ENCODE measurements at places on chromosomes 7 and 10. TPM values are rescaled to one million over a fixed set of nuclear protein-coding genes. Genes with fewer than 3 reads are reported as not detected.

GRCh38 chr7:727104-727805 is at the start of gene PRKAR1B:
Gene PRKAR1B (minus strand): TSS chr7:727281. CDS start chr7:711505, 15,776 bp downstream.
- no peaks in the 10 kb centered on the region for H3K27me3 ChIP-seq
- H3K27ac ChIP-seq = peak within 1 kb of the TSS; percentile 51
- H3K36me3 ChIP-seq = no peaks in the 10 kb centered on the region
- DNase-seq = peak; percentile 43
- peak within 1 kb of the TSS; percentile 75 for H3K4me3 ChIP-seq
- H3K4me1 ChIP-seq = peaks cover 28% of the 10 kb centered on the region

DNA sequence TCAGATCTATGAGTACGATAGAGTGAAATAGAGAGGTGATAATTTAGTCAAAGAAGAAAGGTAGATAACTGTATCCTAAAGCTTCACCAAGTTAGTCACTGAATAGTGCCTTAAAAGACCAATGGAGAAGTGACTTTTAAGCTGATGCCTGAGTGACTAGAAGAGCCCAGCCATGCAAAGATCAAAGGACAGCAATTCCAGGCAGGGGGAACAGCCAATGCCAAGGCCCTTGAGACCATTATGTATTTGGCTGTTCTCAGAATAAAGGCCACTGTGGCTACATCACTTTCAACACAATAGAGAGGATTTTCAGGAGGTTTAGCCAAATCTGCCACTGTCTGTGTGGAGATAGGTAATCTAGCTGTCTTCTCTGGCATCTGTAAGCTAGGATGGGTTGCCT is 17.8 kb downstream of the HDAC9 start:
- H3K4me1 ChIP-seq = no peaks in the 10 kb centered on the region
- no peaks in the 10 kb centered on the region for H3K36me3 ChIP-seq
- no peak overlapping the region for H3K27ac ChIP-seq
- H3K4me3 ChIP-seq = no peak overlapping the region
- H3K27me3 ChIP-seq = no peaks in the 10 kb centered on the region

DNA sequence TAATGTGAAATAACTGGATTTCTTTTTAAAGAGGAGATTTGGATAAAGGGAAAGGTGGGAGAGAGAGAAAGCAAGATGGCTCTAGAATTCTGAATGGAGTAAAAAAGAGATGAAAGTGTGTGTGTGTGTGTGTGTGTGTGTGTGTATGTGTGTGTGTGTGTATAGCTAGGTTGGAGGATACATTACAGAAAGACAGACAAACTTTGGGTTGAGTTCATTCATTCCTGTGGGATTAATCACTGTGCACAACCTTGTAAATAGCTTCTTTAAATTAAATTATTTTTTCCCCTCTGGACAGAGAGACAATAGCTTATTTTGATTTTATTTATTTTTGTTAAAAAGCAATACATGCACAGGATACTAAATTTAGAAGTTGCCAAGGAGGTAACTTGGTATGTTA is 7.5 kb downstream of the ASB4 start:
- no peaks in the 10 kb centered on the region for H3K36me3 ChIP-seq
- DNase-seq = no peak
- H3K27me3 ChIP-seq = no peaks in the 10 kb centered on the region
- no peaks in the 10 kb centered on the region for H3K4me1 ChIP-seq

DNA sequence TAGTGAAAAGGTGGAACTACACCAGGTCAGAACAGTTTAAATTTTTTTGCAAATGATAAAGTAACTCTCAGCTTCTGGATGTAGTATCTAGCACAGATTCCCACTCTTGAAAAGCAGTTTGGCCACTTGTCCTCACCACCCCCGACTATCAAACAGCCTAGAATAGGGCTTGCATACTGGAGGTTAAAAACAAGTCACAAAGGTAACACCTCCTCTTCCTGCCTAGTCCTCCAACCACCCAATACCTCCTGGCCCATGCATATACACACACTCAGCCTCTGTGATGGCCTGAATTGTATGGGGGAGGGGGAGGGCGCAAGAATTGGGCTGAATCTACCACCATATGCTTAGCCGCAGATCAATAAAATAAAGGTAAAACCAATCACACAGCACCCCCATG is 5.7 kb downstream of the SKAP2 start:
- peaks cover 2% of the 10 kb centered on the region for H3K4me1 ChIP-seq
- H3K27ac ChIP-seq = no peak overlapping the region
- DNase-seq = no peak
- H3K27me3 ChIP-seq = no peaks in the 10 kb centered on the region
- H3K4me3 ChIP-seq = no peak overlapping the region
- no peaks in the 10 kb centered on the region for H3K36me3 ChIP-seq

DNA sequence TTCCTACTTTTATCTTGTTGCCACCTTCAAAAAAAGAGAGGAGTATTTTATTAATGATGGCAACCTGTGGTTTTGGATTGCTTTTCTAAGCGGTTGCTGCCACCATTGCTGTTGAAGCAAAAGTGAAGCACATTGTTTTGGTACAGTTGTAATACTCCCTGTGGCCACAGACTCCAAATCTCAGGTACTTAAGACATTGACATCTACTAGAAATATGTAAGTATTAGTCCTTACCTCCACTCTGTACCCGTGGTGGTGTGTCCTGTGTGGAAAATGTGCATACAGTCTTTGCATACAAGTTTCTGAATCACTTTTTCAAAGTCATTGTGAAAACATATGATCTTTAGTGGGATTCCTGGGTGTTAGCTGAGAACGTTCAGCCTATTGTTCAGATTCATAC is 85.7 kb downstream of the ANLN start:
- H3K36me3 ChIP-seq = no peaks in the 10 kb centered on the region
- H3K27ac ChIP-seq = no peak overlapping the region
- H3K4me3 ChIP-seq = no peak overlapping the region
- no peak for DNase-seq
- H3K4me1 ChIP-seq = no peaks in the 10 kb centered on the region

The EGFR gene
- total RNA-seq = 18.2 TPM

GRCh38 chr7:55252386-55252785 is 112.8 kb upstream of the LANCL2 start:
- no peak for DNase-seq
- no peak overlapping the region for H3K4me3 ChIP-seq
- H3K27me3 ChIP-seq = no peaks in the 10 kb centered on the region
- no peak overlapping the region for H3K27ac ChIP-seq

The TMEM229A gene
- total RNA-seq = 51.0 TPM

The RADIL gene
- 24.3 TPM for total RNA-seq

The ASZ1 gene
- 18.1 TPM for total RNA-seq

GRCh38 chr10:24310104-24310503 is 101.2 kb downstream of the KIAA1217 start:
- no peak for DNase-seq
- no peak overlapping the region for H3K4me3 ChIP-seq
- no peaks in the 10 kb centered on the region for H3K27me3 ChIP-seq
- H3K4me1 ChIP-seq = peaks cover 18% of the 10 kb centered on the region
- H3K36me3 ChIP-seq = no peaks in the 10 kb centered on the region
- H3K27ac ChIP-seq = no peak overlapping the region

GRCh38 chr7:131007439-131008330 is 273.7 kb upstream of the KLF14 start:
- peaks cover 40% of the 10 kb centered on the region for H3K4me1 ChIP-seq
- H3K27ac ChIP-seq = peak overlapping the region; percentile 64
- DNase-seq = peak; percentile 84
- H3K27me3 ChIP-seq = no peaks in the 10 kb centered on the region
- no peak overlapping the region for H3K4me3 ChIP-seq
- no peaks in the 10 kb centered on the region for H3K36me3 ChIP-seq

The SLC26A5 gene
- total RNA-seq = 1.7 TPM

The C7orf33 gene
- 0.19 TPM for total RNA-seq

- H3K36me3 ChIP-seq = no peaks in the 10 kb centered on the region
- H3K27ac ChIP-seq = no peak overlapping the region
- H3K4me1 ChIP-seq = no peaks in the 10 kb centered on the region
Observed at GRCh38 chr7:22733761-22734160, 6.8 kb downstream of the IL6 start.

DNA sequence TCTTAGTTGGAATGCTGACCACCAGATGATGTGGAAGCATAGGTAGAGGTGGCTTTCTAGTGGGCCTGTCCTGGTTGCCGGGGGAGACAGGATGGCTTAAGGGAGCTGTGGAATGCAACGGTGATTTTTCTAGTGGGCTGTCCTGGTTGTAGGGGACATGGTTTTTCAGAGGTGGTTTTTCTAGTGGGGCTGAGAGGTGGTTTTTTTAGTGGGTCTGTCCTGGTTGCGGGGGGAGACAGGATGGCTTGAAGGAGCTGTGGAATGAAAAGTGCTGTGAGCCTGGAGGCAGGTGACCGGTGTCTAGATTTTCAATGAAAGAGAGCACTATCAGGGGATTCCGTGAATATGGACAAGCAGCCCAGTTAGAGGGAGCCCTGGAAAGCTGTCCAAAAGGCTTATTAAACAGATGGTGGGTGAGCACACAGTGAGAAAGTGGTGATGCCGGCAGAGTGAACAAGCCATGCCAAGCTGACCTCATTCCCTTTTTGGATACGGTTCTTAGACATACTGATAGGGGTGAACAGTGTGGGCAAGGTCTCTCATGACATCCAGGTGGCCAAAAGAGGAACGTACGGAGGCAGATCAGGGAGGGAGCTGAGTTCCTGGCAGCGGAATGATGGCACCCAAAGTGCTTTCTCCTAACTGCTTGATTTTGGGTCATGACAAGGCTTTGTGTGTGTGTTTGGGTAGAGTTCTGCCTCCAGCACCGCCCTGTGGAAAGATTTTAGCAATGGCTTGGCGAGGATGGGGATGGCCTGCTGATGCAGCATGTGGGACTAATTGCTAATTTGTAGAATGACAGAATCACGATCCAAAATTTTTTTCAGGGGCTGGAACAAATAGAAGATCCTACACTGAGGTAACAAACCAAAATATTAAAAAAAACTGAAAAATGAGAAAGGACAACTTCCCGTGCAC is 126.6 kb downstream of the TMEM178B start:
- H3K27me3 ChIP-seq = no peaks in the 10 kb centered on the region
- no peak overlapping the region for H3K4me3 ChIP-seq
- H3K36me3 ChIP-seq = no peaks in the 10 kb centered on the region
- DNase-seq = no peak

DNA sequence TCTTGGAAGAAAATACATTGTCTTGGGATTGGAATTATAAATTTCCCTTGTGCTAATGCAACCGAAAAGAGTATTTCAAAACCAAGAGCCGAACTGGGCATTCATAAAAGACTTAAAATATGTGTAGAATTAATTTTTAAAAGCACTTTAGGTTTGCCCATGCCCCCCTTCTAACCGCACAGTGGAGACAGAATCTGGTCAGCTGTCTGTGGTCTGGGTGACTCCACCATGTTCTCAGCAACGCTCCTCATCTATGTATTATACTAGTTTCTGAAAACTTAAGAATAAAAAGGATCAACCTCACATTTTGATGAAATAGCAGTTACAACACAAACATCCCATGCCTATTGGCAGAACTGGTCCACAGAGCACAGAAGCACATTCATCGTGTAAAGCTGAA is 192.6 kb upstream of the C7orf33 start:
- no peak overlapping the region for H3K27ac ChIP-seq
- DNase-seq = no peak
- H3K27me3 ChIP-seq = no peaks in the 10 kb centered on the region
- H3K4me3 ChIP-seq = no peak overlapping the region

GRCh38 chr10:8052341-8052955 is 2.0 kb upstream of the GATA3 start:
- peaks cover 2% of the 10 kb centered on the region for H3K27me3 ChIP-seq
- H3K4me3 ChIP-seq = no peak overlapping the region
- H3K27ac ChIP-seq = no peak overlapping the region
- peaks cover 25% of the 10 kb centered on the region for H3K4me1 ChIP-seq

DNA sequence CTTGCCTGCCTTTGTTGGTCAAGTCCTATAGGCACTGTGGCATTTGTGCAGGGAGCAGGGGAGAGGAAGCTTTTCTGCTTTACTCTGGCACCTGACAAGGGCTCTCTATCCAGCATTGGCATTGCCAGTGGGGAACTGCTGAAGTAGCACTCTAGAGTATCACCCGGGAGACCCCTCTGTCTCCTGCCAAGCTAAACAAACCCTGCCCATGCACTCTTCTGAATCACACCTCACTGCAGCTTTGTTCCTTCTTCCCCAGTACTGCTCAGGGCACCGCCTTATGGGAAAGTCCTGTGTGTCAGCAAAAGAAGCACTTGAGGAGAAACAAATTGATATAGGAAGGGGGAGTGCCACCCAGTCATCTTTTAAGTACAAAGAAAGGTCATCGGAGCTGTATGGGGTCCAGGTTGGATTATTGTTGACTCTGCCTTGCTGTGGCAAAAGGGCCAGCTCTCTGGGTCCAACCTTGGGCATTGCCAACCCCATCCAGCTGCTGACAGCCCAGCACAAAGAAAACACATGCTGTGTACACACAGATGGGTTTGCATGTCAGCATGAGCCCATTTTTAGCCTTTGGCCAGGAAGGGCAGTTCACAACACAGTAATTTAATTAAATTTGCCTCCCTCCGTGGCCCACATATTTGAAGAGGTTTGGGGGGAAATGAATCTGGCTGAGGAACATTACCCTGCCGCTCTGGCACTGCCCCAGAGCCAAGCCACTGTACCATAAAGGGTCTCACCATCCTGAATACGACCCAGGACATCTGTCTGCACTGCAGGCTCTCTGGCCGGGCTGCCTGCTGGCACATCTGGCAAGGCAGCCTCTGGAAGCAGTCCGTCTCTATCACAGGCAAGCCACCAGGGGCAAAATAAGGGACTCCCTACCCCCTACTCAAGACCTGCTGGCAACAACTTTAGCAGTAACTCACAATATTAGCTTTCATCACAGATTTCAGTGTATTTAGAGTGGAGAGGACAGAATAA is 13.1 kb downstream of the LRRC4 start:
- no peak overlapping the region for H3K27ac ChIP-seq
- H3K4me1 ChIP-seq = no peaks in the 10 kb centered on the region
- H3K4me3 ChIP-seq = no peak overlapping the region
- no peaks in the 10 kb centered on the region for H3K27me3 ChIP-seq
- no peak for DNase-seq

The HYAL4 gene
- 6.8 TPM for total RNA-seq

The GALNT17 gene
- total RNA-seq = 39.1 TPM

DNA sequence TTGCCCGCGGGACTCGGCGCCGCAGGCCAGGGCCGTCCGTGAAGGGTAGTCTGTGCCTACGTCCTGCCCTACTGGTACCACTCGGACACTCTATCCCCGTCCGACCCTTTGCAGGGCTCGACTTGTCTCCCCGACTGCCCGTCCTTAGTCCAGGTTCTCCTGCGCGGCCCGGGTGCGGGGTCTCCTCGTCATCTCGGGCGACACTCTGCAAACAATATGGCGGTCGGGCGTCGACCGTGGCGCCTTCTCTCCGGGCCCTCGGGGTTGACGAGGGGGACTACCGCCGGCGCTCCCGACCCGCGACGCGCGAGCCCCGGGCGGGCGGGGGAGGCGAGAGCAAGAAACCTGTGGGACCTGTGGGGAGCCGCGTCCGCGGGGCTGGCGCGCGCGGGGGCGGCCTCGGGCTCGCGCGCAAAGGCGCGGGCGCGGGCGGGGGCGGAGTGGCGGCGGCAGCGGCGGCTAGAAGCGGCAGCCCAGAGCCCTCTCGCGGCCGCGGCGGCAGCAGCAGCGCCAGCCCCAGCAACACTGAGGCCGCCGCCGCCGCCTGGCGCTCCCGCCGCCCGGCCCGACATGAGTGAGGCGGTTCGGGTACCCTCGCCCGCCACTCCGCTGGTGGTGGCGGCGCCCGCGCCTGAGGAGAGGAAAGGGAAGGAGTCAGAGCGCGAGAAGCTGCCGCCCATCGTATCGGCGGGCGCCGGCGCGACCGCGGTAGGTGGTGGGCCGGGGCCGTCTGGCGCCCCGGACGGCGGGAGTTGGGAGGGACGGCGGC is at the start of gene HECTD2:
Gene HECTD2, plus strand, starts transcription at position 476 of the 769 bp plus-strand sequence. Its CDS starts 95 bp downstream, at position 571.
- peak within 1 kb of the TSS; percentile 100 for H3K27ac ChIP-seq
- H3K4me3 ChIP-seq = peak within 1 kb of the TSS; percentile 95
- DNase-seq = peak; percentile 82
- no peaks in the 10 kb centered on the region for H3K36me3 ChIP-seq

The EPO gene
- total RNA-seq = 0.63 TPM

The INTS15 gene
- total RNA-seq = 31.5 TPM

Measured in testis (tissue), 5 donors.